ENCODE measurements at places on chromosomes 7 and 10.

DNA sequence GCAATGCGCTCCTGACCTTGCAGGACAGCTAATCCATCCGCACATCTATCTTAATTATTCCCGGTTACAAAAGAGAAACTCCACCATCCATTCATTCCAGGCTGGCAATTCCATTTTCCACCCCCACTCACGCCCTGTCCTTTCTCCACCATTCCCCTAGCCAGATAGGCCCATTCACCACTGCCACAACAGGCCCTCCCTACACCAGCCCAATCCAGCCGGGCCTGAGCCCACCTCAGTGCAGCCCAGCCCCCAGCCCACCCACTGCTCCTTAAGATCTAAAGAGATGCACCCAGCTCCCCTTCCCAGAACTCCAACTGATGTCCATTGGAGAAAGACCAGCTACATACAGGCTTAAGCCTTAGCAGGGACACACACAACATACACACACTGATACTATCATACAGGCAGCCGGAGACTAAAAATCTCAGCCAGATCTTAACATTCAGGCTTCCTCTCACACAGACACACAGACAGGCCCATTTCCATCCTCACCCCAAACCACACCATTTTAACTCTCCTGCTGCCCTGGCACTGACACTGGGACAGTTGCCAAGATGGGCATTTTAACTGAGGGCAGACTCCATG is 38.0 kb upstream of the PAX2 start:
- no peak for DNase-seq

DNA sequence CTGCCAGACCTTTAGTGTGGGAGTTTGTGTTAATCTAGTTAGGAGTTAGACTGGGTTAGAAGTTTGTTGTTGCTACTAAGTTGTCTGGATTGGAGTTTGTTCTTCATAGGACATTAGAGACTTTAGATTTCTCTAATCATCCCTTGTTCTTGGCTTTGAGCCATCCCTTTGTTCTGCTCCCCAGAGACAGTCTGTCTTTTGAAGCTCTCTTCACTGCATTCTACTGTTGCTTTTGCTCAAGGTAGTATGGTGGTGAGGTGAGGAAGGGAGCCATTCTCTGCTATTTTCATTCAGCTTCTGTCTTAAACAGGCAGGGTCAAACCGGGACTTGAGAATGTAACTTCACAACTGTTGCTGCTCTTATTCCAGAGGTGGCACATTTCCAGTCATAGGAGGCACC is 10.4 kb upstream of the TARP start:
- DNase-seq: no peak

- DNase-seq: no peak
Observed at GRCh38 chr7:137439829-137440825, 96.6 kb upstream of the PTN start.

- DNase-seq: no peak
Observed at GRCh38 chr10:12973149-12973718, 28.3 kb downstream of the CCDC3 start.
